Cortex of kidney (tissue), 1 donor: ENCODE measurements at places on chromosomes 4 and X.

DNA sequence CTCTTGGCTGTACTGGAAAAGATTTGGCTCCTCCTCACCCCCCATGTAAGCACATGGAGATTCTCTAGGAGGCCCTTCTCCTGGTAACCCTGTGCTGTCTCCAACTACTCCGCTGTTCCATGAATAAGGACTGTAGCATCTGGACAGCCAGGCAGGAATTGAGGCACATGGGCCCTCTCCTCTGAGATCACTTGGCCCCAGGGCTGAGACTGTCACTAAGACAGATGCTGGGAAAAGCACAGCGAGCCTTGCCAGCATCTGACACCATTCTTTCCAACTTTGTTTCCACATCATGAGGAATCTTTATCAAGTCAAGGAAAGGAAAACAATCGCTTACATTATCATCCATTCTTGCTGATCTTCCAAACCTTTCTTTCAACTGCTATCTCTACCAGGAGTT is 222.6 kb upstream of the INTU start:
- DNase-seq, result no peak

- no peak for DNase-seq
These were observed 256.7 kb downstream of the NAF1 start for GRCh38 chr4:162909952-162910351.

DNA sequence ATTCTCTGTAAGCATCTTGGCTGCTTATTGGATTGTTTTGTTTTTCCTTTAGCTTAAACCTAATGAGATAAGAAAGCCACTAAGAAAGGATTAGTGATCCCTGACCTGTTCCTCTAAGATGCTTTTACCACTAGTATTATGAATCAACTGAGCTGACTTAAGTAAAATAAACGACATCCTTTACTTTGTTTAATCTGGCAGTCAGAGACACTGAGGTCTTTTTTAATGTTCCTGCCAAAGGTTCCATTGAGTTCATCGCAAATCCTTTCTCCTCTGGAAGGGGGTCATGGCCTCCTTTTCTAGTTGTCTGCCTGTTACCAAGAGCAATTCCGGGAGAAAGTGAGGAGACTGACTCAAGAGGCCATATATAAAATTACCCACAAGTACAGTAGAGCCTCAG is 1038.3 kb upstream of the SLIT2 start:
- no peak for DNase-seq

- no peak for DNase-seq
These were observed 14.9 kb upstream of the GLUD2 start for GRCh38 chrX:121032531-121032930.

GRCh38 chr4:183139058-183139750 is 40.1 kb downstream of the WWC2 start:
- no peak for DNase-seq

GRCh38 chr4:93828332-93828994 is at the start of gene ATOH1:
ATOH1 (plus strand) TSS chr4:93828753; CDS start chr4:93828927, 174 bp downstream.
- DNase-seq, result no peak

GRCh38 chr4:38169524-38169923 is 209.3 kb downstream of the PTTG2 start:
- no peak for DNase-seq

DNA sequence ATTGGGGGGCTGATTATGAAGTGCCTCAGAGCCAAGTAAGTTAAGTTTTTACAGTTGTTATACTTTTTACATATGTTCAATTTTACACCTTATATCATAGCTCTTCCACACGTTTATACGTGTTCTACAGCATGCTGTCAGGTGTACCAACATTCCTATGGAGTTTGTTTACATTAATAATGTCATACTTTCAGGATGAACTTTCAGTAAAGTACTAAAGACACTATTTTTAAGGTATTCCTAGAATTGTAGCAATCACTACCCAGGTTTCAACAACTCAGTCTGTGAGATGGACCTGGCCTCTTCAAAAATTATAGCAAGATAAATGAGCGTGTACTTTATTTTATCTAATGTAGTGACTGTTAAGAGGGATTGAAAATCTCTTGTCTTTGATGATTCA is 92.6 kb downstream of the PTPN13 start:
- no peak for DNase-seq

DNA sequence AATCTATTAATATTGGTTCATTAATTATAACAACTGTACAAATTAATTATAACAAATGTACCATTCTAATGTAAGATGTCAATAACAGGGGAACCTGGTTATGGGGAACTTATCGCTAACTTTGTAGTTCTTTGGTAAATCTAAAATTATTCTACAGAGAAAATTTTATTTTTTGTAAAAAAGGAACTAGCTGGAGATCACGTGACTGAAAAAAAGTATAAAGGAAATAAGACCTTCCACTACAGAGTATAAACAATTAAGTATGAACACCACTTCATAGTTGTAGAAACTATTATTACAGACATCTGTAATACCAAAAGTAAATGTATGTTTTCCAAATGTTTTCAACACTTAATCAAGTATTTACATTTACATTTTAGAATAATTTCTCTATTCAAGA is 77.9 kb upstream of the DKK2 start:
- DNase-seq, result no peak

- DNase-seq, result no peak
These were observed 55.6 kb upstream of the NKAP start for GRCh38 chrX:119999087-119999634.

DNA sequence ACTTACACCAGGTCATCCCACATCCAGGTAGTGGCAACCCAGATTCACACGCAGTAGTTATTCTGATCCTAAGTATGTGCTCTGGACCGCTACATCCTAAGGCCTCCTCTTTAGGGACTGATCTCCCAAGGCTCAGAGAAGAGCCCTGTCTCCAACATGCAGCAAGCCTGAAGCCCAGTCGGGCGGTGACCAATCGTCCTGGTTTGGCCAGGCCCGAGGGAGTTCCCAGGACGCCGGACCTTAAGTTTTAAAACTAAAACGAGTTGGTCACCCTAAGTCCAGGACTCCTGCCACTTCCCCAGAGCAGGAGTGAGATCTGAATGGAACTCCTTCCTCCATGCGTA is 385 bp downstream of the LYAR start:
- no peak for DNase-seq

- no peak for DNase-seq
These were observed 68.4 kb downstream of the RAPGEF2 start for GRCh38 chr4:159171287-159171686.

DNA sequence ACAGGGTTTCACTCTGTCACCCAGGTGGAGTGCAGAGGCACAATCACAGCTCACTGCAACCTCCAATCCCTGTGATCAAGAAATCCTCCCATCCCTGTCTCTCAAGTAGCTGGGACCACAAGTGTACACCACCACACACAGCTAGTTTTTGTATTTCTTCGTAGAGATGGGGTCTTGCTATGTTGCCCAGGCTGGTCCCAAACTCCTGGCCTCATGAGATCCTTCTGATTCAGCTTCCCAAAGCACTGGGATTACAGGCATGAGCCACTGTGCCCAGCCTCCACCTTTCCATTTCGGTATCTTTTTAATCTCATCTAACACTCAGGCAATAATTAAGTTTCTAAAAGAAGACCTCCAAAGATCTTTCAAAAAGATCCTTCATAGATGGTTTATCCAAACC is 22.9 kb downstream of the ADGRA3 start:
- no peak for DNase-seq

DNA sequence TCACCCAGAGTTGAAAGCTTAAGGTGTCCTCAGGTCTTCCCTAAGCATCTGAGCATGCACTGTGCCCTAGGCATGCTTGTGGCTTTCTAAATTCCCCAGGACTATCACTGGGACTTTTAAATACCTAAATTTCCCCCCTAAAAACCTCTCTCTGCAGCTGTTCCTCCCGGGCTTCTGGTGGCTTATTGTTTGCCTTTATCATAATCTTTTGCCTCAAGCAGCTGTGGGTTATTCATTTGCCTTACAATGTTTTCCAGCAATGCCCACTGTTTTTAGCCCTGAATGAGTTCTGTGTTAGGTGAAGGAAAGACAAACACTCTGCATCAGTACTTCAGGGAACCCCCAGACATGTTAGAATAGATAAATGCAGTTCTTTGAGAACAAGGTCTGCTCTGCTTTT is 455.0 kb downstream of the ZIC3 start:
- no peak for DNase-seq

GRCh38 chr4:63831590-63832155 is 577.6 kb downstream of the TECRL start:
- no peak for DNase-seq

DNA sequence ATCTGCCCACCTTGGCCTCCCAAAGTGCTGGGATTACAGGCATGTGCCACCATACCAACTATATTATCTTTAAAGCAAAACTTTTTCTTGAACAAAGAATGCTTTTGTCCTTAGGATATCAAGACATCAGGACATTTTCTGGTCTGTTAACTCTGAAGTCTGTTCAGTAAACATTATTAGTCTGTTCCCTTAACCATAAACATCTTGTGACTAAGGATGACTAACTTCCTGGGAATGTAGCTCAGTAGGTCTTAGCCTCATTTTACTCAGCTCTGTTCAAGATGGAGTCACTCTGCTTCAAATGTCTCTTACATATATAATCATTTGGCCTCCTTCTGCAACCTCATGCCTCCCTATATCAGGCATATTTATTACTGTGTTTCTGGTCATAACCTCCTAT is 122.9 kb downstream of the UBE2NL start:
- no peak for DNase-seq

GRCh38 chr4:139210486-139210885 is 33.5 kb upstream of the ELF2 start:
- DNase-seq, result no peak

- no peak for DNase-seq
These were observed 134.6 kb upstream of the NPY2R start for GRCh38 chr4:155073852-155074251.

DNA sequence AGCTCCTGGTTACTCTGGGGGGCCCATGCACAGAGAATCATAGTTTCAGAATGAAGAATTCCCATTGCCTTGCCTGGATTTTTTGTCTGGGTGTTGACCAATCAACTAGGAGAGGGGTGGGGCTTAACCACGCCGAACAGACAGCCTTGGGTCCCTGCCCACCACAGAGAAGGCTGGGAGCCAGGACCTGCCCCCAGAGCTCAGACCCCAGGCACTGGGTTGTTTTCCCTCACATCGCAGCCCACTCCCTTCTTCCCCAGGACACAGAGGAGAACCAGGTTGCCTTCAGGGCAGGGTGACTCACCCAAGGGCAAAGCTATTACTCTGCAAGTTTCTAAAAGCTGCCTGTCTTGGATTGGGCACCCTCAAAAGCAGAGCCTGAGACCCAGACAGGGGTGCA is 23.3 kb upstream of the CRMP1 start:
- no peak for DNase-seq

GRCh38 chrX:16807976-16808542 is 21.8 kb downstream of the TXLNG start:
- DNase-seq, result no peak

GRCh38 chr4:35818520-35818919 is 425.8 kb downstream of the ARAP2 start:
- no peak for DNase-seq

DNA sequence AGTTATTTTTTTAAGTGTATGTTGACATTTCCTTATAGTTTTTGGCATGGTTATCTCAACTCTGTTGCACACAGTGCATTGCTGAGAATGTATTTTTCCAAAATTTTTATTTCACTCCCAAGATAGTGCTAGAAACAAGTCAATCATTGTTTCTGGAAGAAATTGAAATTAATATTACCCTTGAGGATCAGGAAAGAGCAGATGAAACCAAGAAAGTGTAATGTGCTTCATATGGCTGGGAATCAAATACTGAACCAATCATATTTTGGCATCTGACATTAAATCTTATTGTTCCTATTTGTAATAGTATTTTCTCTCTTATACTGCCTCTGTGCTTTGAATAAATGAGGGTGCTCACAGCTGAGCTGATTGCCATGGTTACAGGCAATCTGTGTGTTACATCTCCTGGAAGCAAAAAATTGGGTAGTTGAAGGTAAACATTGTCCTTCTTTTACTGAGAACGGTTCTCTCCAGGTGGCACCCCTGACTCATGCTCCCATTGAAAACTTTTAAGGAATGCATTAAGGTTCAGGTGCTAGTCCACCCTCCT is 358.2 kb upstream of the NR3C2 start:
- no peak for DNase-seq
